SK-N-SH (cell line): ENCODE measurements at places on chromosomes 2 and 18. TPM values are rescaled to one million over a fixed set of nuclear protein-coding genes. Genes with fewer than 3 reads are reported as not detected.

Gene NAGK
- polyA plus RNA-seq = 74.8 and 83.6 TPM in 2 replicates

Gene ACVR1C
- 0.03 TPM in 1 of 2 replicates, not detected in the other for polyA plus RNA-seq

Gene TEX44
- polyA plus RNA-seq = not detected in 2 replicates

Gene MOGAT1
- not detected in 2 replicates for polyA plus RNA-seq

DNA sequence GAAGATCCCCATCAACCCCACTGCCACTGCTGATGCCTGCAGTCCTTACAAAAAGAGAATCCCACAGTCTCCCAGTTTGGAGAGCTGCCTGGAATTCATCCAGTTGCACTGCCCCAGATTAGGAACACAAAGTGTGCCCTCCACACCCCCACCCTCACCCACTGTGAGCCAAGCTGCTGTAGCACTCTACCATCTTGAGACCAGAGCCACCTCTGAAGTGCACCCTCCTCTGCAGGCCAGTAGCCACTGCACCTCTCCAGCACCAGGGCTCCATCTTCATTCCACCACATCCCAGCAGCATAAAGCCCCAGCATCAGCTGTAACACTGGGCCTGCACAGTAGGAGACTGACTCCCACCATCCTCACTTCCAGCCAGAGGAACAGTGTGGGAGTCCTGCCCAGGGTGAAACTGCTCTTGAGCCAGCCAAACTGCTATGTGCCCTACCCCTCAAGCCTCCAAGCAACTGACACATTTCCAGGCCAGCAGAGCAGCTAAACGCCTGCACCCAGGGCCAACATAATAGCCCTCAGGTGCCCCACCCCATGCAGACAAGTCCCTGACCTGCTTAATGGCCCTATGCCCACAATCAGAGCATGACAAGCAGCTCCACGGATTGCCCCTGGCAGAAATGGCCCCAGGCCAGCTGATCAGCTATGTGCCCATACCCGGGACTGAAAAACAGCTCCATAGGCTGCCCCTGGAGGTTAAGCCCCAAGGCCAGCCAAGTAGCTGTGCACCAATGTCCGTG is 206.0 kb downstream of the ATAD2B start:
- H3K36me3 ChIP-seq = no peaks in the 10 kb centered on the region
- H3K4me3 ChIP-seq = no peak overlapping the region
- H3K4me1 ChIP-seq = peaks cover 6% of the 10 kb centered on the region; the same call in 1 of the 2 replicates

DNA sequence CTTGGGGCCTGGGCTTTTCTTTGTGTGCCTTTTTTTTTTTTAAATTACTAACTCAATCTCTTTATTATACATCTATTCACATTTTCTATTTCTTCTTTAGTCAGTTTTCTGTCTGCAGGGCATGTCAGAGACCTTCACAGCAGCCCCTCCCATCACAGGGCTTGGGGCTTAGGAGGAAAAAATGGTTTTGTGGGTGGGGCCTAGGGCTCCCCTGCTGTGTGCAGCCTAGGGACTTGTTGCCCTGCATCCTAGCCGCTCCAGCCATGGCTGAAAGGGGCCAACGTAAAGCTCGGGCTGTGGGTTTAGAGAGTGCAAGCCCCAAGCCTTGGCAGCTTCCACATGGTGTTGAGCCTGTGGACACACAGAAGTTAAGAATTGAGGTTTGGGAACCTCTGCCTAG is 13.8 kb downstream of the ZSCAN30 start:
- H3K27me3 ChIP-seq = no peaks in the 10 kb centered on the region
- no peaks in the 10 kb centered on the region for H3K36me3 ChIP-seq
- no peaks in the 10 kb centered on the region for H3K4me1 ChIP-seq
- no peak overlapping the region for H3K27ac ChIP-seq
- DNase-seq = no peak

DNA sequence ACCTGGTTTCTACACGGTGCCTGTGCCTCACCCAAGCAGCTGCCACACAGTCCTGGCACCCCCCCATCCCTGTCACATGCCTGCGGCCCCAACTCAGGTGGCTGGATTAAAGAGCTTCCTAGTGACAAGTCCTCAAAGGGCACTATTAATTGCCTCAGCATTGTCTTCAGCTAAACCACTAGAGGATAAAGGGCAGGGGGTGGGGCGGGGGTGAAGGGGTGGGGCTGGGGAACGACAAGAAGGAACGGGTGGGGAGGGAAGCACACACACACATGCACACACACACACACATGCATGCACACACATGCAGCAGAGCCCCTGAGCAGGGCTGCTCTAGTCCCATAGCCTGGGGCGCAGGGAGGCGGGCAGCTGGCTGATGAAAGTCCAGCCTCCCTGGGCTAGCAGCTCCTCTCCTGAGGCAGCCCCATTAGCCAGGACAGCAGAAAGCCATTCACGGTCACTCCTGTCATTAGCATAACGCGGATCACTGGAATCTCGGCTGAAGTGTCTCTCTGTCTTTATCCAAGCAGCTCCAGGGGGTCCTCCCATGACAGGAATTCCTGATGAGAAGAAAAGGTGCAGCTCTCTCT is 7.4 kb upstream of the TEX261 start:
- no peaks in the 10 kb centered on the region for H3K36me3 ChIP-seq
- H3K27me3 ChIP-seq = no peaks in the 10 kb centered on the region; the same call in 1 of the 2 replicates
- H3K27ac ChIP-seq = no peak overlapping the region
- peak; percentile 32 for DNase-seq
- H3K4me1 ChIP-seq = no peaks in the 10 kb centered on the region
- no peak overlapping the region for H3K4me3 ChIP-seq

DNA sequence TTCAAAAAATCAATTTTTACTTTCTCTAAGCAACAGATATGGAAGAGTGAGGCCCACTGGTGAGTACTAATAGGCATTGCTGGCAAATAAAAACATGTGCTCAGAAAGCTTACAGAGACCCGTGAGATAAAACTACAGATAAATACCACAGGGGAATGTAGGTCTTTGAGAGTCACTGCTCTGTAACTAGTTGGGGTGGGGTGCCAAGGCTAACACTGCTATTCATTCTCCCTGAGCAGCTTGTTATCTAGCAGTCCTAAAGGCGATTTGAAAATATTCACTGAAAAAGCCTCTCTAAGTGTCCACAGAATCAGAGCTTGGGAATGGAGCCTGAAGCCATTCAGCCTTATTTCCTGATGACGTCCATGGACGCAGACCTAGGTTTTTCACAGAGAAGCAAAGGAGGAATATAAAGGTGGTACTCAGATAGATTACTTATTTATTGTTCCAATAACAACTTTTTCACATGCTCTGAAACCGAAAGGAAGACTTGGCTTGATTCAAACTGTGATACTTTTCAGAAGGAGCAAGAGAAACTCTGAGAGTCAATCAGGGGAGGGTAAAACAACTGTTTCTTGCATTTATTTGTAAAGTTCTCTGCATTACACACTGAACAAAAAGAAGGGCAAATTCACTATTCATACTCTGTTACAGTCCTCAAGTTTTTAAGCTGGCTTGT is 188.4 kb downstream of the PPP1R1C start:
- no peak overlapping the region for H3K27ac ChIP-seq
- no peaks in the 10 kb centered on the region for H3K36me3 ChIP-seq
- no peak overlapping the region for H3K4me3 ChIP-seq
- DNase-seq = no peak
- H3K27me3 ChIP-seq = no peaks in the 10 kb centered on the region

DNA sequence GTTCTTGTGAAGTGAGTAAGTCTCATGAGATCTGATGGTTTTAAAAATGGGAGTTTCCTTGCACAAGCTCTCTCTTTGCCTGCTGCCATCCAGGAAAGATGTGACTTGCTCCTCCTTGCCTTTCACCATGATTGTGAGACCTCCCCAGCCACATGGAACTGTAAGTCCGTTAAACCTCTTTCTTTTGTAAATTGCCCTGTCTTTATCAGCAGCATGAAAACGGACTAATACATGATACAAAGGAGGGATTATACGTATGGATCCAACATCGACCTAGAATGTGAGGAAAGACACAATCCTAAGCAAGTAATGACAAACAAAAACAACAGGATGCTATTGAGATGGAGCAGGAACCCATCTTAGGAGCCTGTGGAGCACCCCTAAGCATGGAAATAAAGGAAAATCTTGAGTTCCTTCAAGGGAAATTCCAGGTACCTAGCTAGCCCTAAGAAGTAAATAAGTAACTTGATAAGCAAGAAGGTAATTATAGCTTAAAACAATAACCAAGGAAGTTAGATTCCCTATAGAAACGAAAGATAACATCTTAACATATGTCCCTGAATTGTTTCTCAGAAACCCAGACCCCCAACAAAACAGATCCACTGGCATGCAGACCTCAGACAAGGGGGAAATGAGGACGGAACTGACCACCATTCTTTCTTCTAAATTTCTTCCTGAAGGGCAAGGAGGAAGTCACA is 1.5 kb upstream of the TNFRSF11A start:
- no peaks in the 10 kb centered on the region for H3K4me1 ChIP-seq
- no peaks in the 10 kb centered on the region for H3K27me3 ChIP-seq
- H3K4me3 ChIP-seq = no peak overlapping the region
- H3K36me3 ChIP-seq = no peaks in the 10 kb centered on the region
- DNase-seq = no peak

- DNase-seq = no peak
- no peaks in the 10 kb centered on the region for H3K27me3 ChIP-seq
- H3K4me1 ChIP-seq = no peaks in the 10 kb centered on the region
- H3K27ac ChIP-seq = no peak overlapping the region
- no peak overlapping the region for H3K4me3 ChIP-seq
Observed at GRCh38 chr2:155412598-155412997, 714.1 kb downstream of the KCNJ3 start.

DNA sequence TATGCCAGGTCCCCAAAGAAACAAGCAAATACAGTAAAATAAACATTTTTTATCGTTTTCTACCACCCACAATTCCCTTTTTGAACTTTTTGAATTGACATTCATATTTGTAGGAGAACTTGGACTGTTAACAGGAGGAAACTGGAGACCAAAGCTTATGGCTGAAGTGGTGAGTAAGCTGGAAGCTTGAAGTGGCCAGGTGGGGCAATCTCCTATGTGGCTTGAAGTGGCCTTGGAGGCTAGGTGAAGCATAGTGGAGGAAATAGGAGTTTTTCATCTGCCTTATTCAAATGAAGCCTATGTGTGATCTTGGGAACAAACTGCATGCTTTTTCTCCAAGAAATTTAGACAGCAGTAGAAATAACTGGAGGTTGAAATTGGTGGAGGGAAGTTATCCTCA is 962.9 kb upstream of the FANCL start:
- no peaks in the 10 kb centered on the region for H3K27me3 ChIP-seq
- H3K36me3 ChIP-seq = no peaks in the 10 kb centered on the region
- H3K4me3 ChIP-seq = no peak overlapping the region
- H3K27ac ChIP-seq = no peak overlapping the region
- no peak for DNase-seq

- H3K27me3 ChIP-seq = no peaks in the 10 kb centered on the region
- H3K27ac ChIP-seq = no peak overlapping the region
- H3K4me3 ChIP-seq = no peak overlapping the region
- H3K36me3 ChIP-seq = no peaks in the 10 kb centered on the region
Observed at GRCh38 chr2:112636605-112637288, 9.0 kb upstream of the SLC20A1 start.

DNA sequence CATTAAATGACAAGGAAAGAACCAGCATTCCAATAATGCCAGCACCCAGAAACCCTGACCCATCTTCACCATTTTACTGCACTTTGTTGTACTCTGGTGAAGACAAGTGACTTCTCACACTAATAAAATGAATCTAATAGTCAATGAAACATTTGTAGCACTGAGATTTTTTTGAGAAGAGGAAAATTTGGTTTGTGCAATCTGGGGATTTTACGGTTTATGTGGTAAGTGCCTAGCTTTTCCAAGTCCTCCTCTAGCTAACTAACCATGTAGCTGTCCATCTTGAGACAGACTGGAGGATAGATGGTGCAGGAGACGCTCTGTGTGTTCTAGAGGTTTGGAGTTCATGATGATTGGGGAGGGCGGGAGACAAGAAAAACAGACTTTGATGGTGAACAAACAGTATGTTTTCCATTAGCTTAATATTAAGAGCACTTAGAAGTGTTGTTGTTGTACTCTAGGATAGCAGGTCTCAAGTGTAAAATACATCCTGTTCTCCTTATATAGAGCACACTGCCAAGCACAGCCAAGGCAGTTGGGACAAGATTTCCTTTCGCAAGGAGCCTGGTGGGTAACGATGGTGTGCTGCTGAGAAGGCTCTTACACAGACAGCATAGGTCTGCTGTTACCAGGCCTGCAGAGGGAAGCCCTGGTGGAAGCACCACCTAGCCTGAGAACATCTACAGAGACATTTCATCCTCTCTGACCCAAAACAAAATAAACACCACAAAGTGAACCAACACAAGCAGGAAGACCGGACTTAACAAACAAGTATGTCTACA is 83.7 kb downstream of the BCL11A start:
- H3K36me3 ChIP-seq = no peaks in the 10 kb centered on the region
- no peak overlapping the region for H3K27ac ChIP-seq
- no peaks in the 10 kb centered on the region for H3K27me3 ChIP-seq
- H3K4me1 ChIP-seq = no peaks in the 10 kb centered on the region
